ENCODE measurements at places on chromosomes 12 and 14.
A peak's percentile ranks its signal among the peaks of the same experiment; 100 is the strongest.

DNA sequence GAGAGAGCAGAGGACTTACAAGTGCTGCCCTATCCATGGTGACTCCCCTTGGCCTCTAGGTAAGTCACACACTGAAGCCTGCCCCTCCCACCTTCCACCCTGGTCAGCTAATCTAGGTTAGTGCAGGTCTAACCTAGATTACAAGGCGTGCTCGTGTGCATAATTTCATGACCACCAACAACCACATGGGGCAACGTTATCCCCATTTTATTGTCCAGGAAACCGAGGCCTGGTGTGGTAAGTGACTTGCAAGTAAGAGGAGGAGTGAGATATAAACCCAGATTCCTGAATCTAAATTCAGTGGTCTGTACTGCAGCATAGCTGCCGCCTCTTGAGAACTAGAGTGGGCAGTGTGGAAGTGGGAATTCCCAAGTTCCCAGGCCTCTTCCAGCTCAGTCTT, 171.1 kb downstream of the DAD1 start:
- no peak for DNase-seq

GRCh38 chr14:23067847-23068788, 10.8 kb upstream of the CDH24 start:
- DNase-seq: no peak

DNA sequence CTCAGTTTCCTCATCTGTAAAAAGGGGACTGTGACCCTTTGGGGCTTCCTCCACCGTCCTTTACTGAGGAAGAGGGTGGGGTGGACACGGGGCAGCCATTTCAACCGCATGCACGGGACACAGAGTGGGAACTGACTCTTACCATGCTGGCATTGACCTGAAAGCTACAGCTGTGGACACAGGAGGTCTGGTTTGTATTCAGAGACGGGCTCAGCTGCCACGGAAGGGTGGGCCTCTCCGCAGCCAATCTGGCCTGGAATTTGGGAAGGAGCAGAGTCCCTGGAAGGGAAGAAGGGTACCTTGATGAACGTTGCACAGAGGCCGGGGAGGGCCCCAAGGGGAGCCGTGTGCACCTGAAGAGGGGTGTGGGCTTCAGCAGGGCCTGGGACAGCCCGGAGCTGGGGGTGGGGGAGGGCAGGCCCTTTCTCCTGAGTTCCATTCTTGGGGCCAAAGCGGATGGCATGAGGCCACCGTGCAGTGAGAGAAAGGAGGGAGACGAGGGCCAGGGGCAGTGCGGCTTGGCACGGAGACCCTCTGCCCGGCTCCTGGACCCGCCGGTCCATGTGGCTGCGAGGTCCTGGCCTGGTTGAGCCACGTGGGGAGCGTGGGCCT, 14.5 kb downstream of the TNFAIP2 start:
- no peak for DNase-seq

DNA sequence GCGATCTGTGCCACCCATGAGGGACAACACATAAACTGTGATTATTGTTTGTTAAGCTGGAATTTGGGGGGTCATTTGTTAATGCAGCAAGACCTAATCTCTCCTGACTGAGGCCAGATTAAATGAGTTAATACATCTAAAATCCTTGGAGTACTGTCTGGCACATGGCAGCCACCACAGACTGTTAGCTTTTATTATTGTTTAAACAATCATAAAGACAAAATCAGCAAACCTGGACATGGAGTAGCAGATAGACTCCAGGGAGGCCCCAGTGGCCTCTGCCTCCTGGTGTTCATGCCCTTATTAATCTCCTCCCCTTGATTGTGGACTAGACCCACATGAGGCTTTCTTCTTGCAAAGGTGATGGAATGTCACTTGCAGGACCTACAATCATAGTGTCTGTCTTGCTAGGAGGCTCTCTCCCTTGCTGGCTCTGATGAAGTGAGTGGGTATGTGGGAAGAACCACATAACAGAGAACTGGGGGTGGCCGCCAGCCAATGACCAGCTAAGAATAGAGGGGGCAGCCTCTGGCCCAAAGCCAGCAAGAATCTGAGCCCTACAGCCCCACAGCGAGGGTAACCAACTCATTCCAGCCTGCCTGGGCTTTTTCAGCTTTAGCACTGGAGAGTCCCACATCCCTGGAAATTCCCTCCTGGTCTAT, 142.0 kb downstream of the SCARB1 start:
- DNase-seq: no peak

- peak; percentile 43 for DNase-seq
Observed at GRCh38 chr12:110582276-110583136, 612 bp downstream of the PPTC7 start.

DNA sequence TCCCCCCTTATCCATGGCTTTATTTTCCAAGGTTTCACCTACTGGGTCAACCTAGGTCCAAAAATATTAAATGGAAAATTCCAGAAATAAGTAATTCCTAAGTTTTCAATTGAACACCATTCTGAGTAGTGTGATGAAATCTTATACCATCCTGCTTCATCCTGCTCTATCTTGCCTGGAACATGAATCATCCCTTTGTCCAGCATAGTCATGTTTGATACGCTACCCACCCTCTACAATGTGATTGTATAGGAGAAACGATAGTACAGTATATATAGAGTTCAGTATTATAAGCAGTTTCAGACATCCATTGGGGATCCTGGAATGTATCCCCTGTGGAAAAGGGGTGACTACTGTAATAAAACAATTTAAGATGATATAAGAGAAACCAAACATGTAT, 62.2 kb downstream of the IFNG start:
- no peak for DNase-seq

- no peak for DNase-seq
Observed at GRCh38 chr12:68089101-68089500, 70.4 kb downstream of the IFNG start.

DNA sequence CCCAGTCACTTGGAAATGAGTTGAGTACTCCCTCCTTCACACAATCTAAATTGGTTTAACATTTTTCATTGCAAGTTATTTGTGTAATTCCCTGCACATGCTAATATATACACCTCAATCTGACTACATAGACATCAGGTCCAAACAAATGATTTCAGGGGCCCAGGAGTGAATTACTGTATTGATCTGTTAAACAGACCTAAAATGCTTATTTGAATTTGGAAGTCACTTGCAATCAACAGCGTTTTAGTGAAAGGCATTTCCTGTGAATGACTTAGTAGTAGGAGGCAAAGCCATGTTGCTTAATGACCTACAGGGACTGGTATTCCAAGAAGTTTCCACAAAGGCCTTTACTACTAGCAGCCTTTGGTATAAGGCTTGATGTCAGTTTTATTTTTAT, 22.6 kb upstream of the SLC15A5 start:
- no peak for DNase-seq

- DNase-seq: no peak
Observed at GRCh38 chr12:56676851-56677580, 11.1 kb downstream of the PTGES3 start.

DNA sequence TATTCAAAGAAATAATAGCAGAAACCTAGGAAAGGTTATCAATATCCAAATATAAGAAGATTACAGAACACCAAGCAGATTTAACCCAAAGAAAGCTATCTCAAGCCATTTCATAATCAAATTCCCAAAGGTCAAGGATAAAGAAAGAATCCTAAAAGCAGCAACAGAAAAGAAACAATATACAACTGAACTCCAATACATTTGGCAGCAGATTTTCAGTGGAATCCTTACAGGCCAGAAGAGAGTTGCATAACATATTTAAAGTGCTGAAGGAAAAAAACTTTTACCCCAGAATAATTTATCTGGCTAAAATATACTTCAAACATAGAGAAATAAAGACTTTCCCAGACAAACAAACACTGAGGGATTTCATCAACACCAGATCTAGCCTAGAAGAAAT, 54.3 kb downstream of the DENND5B start:
- no peak for DNase-seq

- no peak for DNase-seq
Observed at GRCh38 chr14:29078810-29079522, 312.4 kb downstream of the FOXG1 start.

- no peak for DNase-seq
Observed at GRCh38 chr12:96014943-96015599, 18.9 kb upstream of the HAL start.

GRCh38 chr12:62640910-62641448, 174.4 kb downstream of the MON2 start:
- no peak for DNase-seq

GRCh38 chr14:58200846-58201245, 897 bp downstream of the ACTR10 start:
- DNase-seq: no peak

- DNase-seq: no peak
Observed at GRCh38 chr12:47962198-47962597, 1.2 kb upstream of the TMEM106C start.

DNA sequence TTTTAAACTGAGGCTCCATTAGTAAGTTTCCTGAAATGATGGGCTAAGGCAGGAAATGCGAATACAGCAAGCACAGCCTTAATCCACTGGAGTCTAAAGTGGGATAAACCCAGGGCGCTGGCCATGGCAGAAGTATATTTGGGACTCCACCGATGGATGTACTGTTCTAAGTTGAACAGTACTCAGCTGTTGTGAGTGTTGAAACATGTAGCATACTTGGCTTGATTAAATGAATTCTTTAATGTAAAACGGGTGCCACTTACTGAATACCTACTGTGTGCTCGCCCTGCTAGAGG, 996 bp downstream of the SSPN start:
- DNase-seq: no peak

DNA sequence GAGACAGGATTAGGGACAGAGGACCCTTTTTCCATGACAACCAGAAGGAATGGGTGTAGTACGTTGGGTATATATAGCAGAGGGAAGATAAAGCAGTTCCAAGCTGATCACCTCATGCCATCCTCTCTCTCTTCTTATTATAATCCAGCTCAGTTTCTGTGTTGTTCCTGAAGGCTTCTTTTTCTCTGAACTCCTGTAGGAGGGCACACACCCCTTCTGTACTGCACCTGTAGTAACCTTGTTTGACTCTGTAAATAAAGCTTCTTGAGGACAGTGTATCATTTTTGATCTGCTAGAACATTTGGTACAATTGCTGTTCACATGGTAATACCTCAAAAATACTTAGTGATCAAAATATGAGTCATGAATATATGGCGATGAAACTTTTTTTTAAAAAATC, 33.5 kb downstream of the HELB start:
- DNase-seq: no peak

- DNase-seq: no peak
Observed at GRCh38 chr12:52195065-52195730, 3.4 kb upstream of the KRT80 start.

DNA sequence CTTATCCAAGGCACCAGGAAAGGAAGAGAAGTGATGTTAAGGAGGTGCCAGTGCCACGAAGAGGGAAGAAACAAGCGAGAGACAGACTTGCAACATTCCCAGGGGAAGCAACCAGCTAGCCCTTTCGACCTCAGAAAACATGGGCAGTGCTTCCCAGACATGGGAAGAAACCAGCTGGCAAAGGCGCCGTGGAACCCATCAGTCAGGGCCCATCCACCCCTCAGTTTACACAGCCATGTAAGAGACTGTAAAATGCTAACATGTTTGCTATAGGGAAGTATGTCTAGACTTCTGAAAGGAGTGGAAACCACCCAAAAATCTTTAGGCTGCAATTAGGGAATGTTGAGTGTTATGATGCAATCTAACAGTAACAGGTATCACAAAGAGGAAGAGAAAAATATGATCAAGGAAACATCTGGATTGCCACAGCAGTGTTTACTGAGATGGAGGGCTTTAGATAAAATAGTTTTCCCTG, 26.3 kb downstream of the ANAPC5 start:
- DNase-seq: no peak

DNA sequence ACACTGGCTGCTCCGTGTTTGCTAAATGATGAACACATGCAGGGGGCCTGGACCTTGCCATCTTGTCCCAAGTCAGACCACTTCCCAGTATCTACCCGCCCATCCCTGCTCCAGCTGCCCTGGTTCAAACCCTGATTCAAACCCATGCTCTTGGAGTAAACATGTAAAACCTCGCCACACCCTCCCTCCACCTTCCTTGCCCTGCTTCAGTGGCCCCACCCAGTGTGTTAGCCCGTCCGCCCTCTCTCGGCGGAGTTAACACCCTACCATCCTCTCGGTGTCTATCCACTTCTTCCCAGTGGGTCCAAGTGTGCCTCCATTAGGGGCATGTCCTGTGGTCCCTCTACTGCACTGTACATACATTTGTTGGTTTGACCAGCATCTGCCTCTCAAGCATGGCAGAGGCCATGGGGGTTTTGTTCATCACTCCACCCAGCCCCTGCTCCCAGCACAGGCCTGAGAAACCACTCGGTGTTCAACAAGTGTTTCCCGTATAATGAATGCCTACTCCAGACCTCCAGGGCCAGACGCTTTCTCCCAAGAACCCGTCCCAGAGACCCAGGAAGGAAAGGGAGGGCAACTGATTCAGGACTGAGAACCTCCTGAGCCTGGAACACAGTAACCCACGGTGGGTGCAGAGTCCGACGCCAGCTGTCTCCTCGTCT, 37.1 kb downstream of the P2RX4 start:
- DNase-seq: no peak

DNA sequence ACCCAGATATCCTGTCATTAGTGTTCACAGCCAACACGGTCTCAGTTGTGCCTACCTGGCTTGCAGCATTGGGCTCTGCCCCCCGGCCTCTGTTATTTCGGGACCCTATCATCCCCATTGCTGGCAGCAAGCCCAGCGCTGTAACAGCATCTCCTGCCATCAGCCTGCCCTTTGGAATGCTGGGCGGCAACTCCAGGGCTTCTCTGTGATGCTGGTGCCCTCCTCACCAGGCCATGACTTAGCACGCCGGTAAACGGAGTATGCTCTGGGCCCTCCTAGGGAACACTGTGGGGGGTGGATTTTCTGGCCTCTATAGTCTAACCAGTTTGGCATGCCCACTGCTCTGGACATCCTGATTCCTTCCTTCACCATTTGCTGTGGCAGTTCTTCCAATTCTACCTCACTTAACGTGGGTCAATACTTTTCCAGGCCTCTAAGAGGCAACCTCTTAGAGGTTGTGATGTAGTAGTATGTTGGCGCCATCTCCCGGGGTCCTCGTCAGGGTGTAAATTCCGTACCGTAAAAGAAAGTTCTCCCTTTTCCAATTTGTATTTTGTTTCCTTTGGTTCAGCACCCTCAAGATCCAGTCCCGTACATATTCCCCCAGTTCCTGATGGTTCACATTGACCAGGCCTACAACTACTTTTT, 80.0 kb downstream of the SINHCAF start:
- no peak for DNase-seq

DNA sequence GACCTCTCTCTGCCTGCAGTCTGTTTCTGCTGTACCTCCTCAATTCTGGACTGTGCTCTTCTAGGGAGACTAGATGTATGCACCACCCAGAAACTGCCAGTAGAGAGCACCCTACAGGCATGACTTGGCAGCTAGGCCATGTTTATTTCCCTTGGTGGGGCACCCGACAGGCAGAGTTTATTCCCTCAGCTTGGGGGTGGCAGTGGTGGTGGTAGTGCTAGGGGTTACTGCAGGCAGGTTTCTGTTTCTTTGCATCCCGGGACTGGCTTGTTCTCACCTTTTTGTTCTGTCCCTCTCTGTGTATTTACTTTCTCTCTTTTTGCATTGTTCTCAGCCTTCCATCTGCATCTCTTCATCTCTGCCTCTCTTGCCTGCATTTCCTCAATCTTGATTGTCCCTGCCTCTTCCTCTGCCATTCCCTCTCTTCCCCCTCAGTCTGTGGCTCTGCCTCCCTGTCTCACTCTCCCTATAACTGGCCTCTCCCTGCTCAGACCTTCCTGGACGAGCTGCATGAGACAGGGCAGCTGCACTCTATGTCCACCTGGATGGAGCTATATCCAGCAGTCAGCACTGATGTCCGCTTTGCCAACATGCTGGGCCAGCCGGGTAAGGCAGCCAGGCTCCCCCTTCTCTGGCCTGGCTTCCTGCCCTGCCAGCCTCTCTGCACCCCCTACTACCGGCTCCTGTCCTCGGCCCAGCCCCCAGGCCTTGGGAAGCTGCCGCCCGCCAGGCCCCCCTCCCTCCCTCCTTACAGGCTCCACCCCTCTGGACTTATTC, 13.8 kb downstream of the PRPF40B start:
- DNase-seq: peak; percentile 39
